ENCODE measurements at places on chromosomes 12 and 14. TPM values are rescaled to one million over a fixed set of nuclear protein-coding genes. Genes with fewer than 3 reads are reported as not detected.
A peak's percentile ranks its signal among the peaks of the same experiment; 100 is the strongest.

DNA sequence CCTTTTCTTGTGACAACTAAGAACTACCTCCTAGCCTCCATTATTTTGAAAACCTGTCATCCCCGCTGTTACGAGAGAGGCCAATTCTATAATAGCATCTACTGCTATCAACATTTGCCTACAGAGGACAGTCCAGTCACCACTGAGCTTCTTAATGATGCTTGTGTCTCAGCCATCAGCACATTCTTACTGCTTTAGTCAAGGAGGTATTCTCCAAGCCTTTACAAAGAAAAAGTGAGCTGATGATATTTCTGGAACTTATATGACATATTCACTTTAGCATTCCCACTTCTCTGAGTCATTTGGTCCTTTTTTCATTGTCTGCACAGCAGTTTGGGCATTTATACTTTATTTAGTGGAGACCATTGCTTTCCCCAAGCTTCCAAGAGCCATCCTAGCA, 497.7 kb upstream of the RPL10L start:
- no peaks in the 10 kb centered on the region for H3K36me3 ChIP-seq
- no peak for DNase-seq
- H3K27me3 ChIP-seq = no peaks in the 10 kb centered on the region
- no peak overlapping the region for H3K4me3 ChIP-seq

DNA sequence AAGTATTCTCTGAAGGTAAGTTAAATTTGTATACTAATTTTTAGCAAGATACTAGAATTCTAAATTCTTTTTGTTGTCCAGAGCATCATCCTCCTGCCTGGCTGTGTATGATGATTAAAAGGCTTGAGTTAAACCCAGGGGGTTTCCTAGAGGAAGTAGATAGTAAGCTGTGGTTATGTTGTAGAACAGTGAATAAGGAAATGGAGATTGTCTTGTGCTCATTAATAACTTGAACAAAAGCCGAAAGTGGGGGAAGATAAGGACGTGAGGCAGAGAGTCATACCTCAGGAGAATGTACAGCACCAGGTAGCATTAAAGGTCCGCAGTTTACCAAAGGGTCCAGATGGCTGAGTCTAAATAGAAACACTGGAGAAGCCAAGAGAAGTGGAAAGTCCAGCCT, 42.0 kb downstream of the CKB start:
- no peak overlapping the region for H3K4me3 ChIP-seq
- peak overlapping the region; percentile 0 for H3K27ac ChIP-seq
- H3K27me3 ChIP-seq = no peaks in the 10 kb centered on the region
- DNase-seq = no peak
- H3K4me1 ChIP-seq = peaks cover 20% of the 10 kb centered on the region

GRCh38 chr12:92342574-92342973, 196.9 kb upstream of the BTG1 start:
- H3K27ac ChIP-seq = no peak overlapping the region
- H3K4me1 ChIP-seq = peaks cover 14% of the 10 kb centered on the region
- H3K27me3 ChIP-seq = no peaks in the 10 kb centered on the region
- no peak overlapping the region for H3K4me3 ChIP-seq

The TBC1D30 gene
- total RNA-seq = 0.20 TPM

The KRT79 gene
- not detected for total RNA-seq

The BHLHE41 gene
- total RNA-seq = not detected

DNA sequence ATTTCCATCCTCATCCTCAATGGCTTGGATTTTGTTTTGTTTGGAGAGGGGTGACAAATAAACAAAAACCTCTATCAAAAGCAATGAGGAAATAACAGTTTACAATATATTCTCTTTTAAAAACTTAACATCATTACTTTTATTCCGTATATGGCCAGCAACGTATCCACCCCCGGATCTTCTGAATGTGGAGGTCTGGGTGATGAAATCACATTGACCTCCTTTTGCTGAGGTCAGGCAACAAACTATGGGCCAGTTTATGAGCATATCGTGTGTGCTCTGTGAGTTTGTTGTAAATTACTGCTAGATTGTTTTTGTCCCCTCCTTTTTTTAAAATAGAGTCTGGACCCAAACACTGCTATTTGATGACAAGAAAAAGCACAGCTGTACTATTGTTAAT, 178.1 kb downstream of the BCAT1 start:
- DNase-seq = no peak
- no peaks in the 10 kb centered on the region for H3K4me1 ChIP-seq
- H3K27me3 ChIP-seq = peaks cover 5% of the 10 kb centered on the region
- H3K4me3 ChIP-seq = no peak overlapping the region
- H3K27ac ChIP-seq = no peak overlapping the region
- no peaks in the 10 kb centered on the region for H3K36me3 ChIP-seq

DNA sequence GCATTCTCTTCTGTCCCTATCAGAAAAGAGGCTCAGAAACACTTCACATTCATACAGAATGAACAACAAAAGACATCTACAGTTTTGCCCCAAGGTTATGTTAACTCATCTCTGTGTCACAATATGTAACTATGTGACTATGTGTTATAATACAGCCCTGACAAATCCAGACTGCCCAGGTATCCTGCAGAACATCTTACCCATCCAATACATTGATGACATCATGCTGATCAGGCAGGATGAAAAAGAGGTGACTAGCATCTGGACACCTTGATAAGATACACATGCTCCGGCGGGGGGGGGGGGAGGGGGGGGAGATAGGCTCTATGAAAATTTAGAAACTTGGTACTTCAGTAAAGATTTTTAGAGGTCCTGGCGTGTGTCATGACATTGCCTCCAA, 8.3 kb upstream of the GNS start:
- H3K4me3 ChIP-seq = no peak overlapping the region
- no peaks in the 10 kb centered on the region for H3K36me3 ChIP-seq
- no peak overlapping the region for H3K27ac ChIP-seq
- no peak for DNase-seq
- H3K4me1 ChIP-seq = no peaks in the 10 kb centered on the region

GRCh38 chr12:91982946-91983345, 162.7 kb downstream of the BTG1 start:
- H3K27me3 ChIP-seq = no peaks in the 10 kb centered on the region
- DNase-seq = no peak
- H3K4me1 ChIP-seq = peaks cover 25% of the 10 kb centered on the region
- no peak overlapping the region for H3K4me3 ChIP-seq
- H3K36me3 ChIP-seq = peaks cover 8% of the 10 kb centered on the region
- H3K27ac ChIP-seq = no peak overlapping the region

- peaks cover 64% of the 10 kb centered on the region for H3K4me1 ChIP-seq
- DNase-seq = peak; percentile 55
- peak overlapping the region; percentile 93 for H3K27ac ChIP-seq
- H3K27me3 ChIP-seq = peaks cover 4% of the 10 kb centered on the region
Measured at GRCh38 chr12:51393676-51394545, 2.7 kb upstream of the GALNT6 start.

- no peaks in the 10 kb centered on the region for H3K36me3 ChIP-seq
- H3K4me3 ChIP-seq = no peak overlapping the region
- DNase-seq = no peak
- H3K27me3 ChIP-seq = no peaks in the 10 kb centered on the region
- H3K27ac ChIP-seq = no peak overlapping the region
- H3K4me1 ChIP-seq = no peaks in the 10 kb centered on the region
Measured at GRCh38 chr12:88677464-88677863, 97.2 kb upstream of the KITLG start.

- H3K4me3 ChIP-seq = no peak overlapping the region
- H3K36me3 ChIP-seq = no peaks in the 10 kb centered on the region
- no peaks in the 10 kb centered on the region for H3K27me3 ChIP-seq
- DNase-seq = no peak
- H3K27ac ChIP-seq = no peak overlapping the region
Measured at GRCh38 chr12:65511134-65511834, 232.8 kb downstream of the MSRB3 start.

The RTL1 gene
- not detected for total RNA-seq

DNA sequence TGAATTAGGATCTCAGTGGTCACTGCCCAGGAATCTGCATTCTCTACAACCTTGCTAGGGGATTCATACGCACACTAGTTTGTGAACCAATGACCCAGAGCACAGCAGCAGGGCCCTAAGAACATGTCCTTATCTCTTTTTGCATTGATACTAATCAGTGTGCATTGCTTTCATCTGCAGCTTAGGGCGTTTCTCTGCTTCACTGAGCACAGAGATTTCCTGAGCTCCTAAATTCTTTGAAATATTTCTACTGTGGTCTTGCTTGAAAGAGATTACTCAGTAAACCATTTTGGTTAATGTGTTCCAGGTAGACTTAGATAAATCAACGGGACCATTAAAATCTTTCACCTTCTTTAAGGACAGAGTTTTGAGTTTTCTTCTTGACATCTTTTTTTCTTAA, 351.3 kb upstream of the KITLG start:
- H3K27me3 ChIP-seq = no peaks in the 10 kb centered on the region
- H3K4me3 ChIP-seq = no peak overlapping the region
- H3K27ac ChIP-seq = no peak overlapping the region
- H3K4me1 ChIP-seq = no peaks in the 10 kb centered on the region

The LTBR gene
- total RNA-seq = not detected

The SLC2A13 gene
- 2.5 TPM for total RNA-seq

- peak; percentile 76 for DNase-seq
- no peak overlapping the region for H3K4me3 ChIP-seq
- no peaks in the 10 kb centered on the region for H3K36me3 ChIP-seq
Measured at GRCh38 chr14:103546652-103547454, 15.6 kb downstream of the BAG5 start.

GRCh38 chr14:55927028-55927427, 191.2 kb upstream of the PELI2 start:
- H3K27ac ChIP-seq = no peak overlapping the region
- H3K4me1 ChIP-seq = no peaks in the 10 kb centered on the region
- H3K27me3 ChIP-seq = peaks cover 9% of the 10 kb centered on the region

DNA sequence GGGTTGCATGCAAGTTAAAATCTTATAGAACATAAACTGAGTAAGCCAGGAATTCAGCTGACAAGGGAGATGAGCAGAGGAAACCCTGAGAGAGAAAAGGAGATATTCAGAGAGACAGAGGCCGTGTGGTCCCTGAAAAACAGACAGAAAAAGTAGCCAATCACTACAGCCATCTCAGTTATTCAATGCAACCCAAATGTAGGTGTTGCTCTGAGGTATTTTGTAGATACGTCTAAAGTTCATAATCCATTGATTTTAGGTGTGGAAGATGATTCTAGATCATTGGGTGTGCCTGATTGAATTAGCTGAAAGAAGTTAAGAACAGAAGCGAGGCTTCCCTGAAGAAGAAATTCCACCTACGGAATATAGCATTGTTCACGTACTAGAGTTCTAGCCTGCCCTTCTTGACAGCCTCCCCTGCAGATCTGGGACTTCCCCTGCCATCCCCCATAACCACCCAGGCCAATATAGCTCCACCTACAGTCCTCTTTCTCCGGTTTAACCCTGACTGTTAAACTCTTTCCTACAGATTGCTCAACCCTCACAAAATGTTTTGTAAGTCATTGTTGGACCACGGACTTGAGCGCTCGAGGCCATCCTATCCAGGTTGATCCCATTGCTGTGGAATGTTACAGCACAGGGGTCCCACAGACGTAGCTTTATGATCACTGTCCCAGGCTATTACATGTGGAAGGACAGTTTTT, 21.7 kb downstream of the AICDA start:
- no peaks in the 10 kb centered on the region for H3K36me3 ChIP-seq
- no peak overlapping the region for H3K27ac ChIP-seq
- H3K4me1 ChIP-seq = no peaks in the 10 kb centered on the region
- no peak for DNase-seq
- peaks cover 10% of the 10 kb centered on the region for H3K27me3 ChIP-seq

The TIGAR gene
- 14.4 TPM for total RNA-seq

- H3K4me1 ChIP-seq = no peaks in the 10 kb centered on the region
- peaks cover 51% of the 10 kb centered on the region for H3K27me3 ChIP-seq
- no peak for DNase-seq
- no peak overlapping the region for H3K27ac ChIP-seq
- H3K4me3 ChIP-seq = no peak overlapping the region
- no peaks in the 10 kb centered on the region for H3K36me3 ChIP-seq
Measured at GRCh38 chr12:98437166-98437565, 78.2 kb upstream of the TMPO start.

The TMEM179 gene
- total RNA-seq = not detected

- H3K27me3 ChIP-seq = no peaks in the 10 kb centered on the region
- no peaks in the 10 kb centered on the region for H3K36me3 ChIP-seq
- H3K27ac ChIP-seq = no peak overlapping the region
Measured at GRCh38 chr12:85698937-85699336, 137.3 kb downstream of the RASSF9 start.

DNA sequence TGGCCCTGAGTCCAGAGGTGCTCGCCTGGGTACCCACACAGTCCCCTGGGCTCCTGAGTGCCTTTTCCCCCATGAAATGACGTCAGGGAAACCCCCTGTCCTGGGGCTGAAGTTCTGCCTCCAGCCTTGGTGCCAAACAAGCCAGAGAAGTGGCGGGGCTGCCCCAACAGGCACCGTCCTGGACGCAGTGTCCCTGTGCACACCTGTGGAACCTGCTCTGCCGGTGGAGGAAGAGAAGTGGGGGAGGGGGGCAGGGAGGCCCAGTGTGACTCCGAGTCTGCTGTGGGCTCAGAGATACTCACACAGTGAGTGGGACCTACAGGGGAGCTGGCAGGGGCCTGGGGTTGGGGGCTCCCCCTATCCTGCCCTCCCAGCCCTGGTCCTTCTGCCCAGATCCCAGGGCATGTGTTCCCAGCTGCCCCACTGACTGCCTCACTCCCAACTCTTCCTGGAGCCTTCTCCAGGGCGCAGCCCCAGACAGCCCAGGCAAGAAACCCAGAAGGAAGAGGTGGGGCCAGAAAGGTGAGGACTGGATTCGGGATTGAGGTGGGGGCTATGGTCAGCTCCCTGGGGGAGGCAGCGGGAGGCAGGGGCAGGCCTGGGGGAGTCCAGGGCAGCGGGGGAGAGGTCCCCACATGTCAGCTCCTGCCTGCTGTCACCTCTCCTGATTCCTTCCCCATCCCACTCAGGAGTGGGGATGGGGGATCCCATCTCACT, 24.7 kb downstream of the CCDC85C start:
- no peak for DNase-seq
- H3K36me3 ChIP-seq = no peaks in the 10 kb centered on the region
- no peaks in the 10 kb centered on the region for H3K4me1 ChIP-seq
- no peaks in the 10 kb centered on the region for H3K27me3 ChIP-seq

The RNASE7 gene
- total RNA-seq = not detected

DNA sequence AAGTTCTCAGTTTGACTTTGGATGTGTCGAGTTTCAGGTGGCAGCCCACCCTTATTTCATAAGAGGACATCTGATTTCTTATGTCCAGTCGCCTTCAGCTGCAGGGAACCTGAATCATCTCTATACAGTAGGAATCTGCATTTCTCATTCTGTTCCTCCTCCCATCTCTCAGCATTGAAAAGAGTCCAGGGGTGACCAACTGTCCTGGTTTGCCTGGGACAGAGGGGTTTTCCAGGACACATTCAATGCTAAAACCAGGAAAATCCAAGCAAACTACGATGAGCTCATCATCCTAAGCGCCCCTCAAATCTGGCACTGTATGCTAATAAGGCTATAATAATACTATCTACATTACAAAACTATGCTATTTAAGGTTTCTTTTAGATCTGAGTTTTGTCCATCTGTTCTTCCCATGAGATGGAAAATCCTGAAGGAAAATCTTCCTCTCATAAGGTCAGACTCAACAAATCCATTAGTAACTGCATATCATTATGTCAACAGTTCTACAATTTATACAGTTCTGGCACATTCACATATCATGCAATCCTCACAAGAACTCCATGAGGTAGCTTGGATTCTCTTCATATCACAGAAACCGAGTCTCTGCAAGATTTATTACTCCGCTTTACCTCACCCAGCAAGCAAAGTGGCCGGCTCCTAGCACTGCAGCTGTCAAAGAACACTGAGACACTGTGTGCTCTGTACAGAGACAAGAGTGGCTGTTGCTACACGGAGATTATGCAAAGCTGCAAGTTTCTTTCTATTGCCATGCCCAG, 15.6 kb upstream of the CALM1 start:
- H3K27me3 ChIP-seq = no peaks in the 10 kb centered on the region
- H3K36me3 ChIP-seq = peaks cover 2% of the 10 kb centered on the region
- H3K4me3 ChIP-seq = no peak overlapping the region
- DNase-seq = no peak
